ENCODE measurements at places on chromosomes 5 and 9. TPM values are rescaled to one million over a fixed set of nuclear protein-coding genes. Genes with fewer than 3 reads are reported as not detected.

Gene SLC6A18
- total RNA-seq = not detected

Gene LHX3
- total RNA-seq = not detected

Gene PALM2AKAP2
- 5.0 TPM for total RNA-seq

Gene CDH12
- 38.4 TPM for total RNA-seq

Gene ARL10
- total RNA-seq = 50.5 TPM

Gene SPAG8
- total RNA-seq = 4.7 TPM

Gene SLC46A2
- total RNA-seq = not detected

Gene SLC6A3
- total RNA-seq = not detected

Gene SAXO1
- total RNA-seq = not detected

Gene MARVELD2
- total RNA-seq = 0.78 TPM

Gene PRDM9
- total RNA-seq = not detected

Gene CDO1
- total RNA-seq = 73.2 TPM

Gene IL3
- not detected for total RNA-seq

Gene OR1Q1
- not detected for total RNA-seq

Gene TPM2
- 18.1 TPM for total RNA-seq

Gene IL4
- total RNA-seq = not detected

Gene FAM169A
- 90.6 TPM for total RNA-seq
